ENCODE measurements at places on chromosomes 13 and 19.

DNA sequence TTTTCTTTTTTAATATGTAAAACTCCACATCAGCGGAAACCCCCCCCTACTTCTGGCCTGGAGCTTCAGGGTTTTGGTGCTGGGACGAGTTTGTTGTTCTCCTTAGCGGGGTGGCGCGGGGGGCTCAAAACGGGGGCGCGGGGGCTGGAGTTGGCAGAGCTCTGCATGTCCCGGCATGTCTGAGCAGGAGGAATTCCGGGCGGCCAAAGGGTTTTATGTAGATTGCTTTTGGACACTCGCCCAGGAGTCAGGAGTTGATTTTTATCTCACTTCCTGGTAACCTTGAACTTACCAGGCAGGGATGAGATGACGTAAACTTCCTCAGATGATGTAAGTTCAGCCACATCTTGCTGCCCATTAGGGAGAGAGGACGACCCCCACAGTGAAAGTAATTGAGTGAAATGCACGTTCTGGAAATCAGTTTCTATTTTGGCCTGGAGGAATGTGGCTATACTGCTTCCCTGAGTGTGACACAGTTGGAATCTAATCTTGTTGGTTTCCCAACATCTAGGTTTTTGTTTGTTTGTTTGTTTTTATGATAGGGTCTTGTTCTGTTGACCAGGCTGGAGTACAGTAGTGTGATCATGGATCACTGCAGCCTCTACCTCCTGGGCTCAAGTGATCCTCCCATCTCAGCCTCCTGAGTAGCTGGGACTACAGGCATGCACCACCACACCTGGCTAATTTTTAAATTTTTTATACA lies 21.0 kb upstream of the GDF15 start:
- no peak for DNase-seq

DNA sequence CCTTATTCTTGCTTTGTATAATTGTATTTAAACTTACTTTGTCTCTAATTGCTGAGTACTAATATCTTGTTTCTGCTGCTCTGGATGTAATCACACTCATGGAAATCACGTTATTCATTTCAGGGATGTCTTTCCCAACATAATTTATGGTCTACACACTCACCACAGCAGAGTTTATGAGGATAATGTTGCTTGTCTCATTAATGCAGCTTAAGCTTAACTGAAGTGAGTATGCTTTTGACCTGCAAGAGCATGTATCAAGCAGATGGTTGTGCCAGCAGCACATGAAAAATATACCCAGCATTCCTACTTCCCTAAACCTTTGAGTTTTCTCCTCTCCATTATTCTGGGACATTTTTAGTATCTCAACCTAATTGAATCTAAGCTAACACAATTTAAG lies 1080.9 kb downstream of the SLITRK5 start:
- no peak for DNase-seq

DNA sequence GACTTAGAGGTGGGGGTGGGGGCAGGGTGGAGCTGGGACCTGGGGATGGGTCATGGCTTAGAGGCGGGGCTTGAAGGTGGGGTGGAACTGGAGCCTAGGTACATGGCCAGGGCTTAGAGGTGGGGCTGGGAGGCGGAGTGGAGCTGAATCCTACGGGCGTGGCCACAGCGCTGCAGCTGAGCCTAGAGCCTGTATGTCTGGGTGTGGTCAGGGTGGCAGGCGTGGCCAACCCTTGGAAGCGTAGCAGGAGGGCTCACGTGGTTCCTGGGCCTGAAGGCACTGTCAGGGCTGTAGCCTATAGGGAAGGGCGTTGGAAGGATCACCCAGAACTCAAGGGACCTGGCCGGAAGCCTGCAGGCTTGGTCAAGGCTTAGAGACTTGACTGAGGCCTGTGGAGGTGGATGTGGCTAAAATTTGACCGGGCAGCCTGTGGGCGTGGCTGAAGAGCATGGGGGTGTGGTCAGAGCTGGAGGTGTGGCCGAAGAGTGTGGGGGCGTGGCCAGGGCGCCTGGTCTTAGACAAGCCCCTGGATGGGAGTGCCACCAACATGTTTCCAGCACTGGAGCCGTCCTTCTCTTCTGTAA lies 24.3 kb downstream of the COLGALT1 start:
- no peak for DNase-seq

GRCh38 chr19:55173186-55173713 lies 6.8 kb upstream of the DNAAF3 start:
- DNase-seq: no peak

DNA sequence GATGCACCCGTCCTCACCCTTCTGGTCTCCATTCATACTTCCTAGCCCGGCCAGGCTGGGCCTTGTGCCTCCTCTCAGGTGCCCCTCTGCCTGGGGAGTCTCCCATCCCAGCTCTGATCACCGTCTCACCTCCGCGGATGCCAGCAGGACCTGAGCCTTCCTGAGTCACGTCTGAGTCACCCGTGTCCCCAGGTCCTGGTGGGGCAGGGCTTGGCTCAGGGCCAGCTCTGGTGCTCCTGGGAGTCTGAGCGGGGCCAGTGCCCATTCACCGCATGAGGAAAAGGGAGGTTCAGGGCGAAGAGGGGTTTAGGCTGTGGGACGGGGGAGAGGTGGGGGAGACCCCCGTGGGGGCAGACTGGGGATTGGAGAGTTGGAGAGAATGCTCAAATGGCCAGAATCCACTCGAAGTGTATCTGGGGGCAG lies 593 bp downstream of the ATP8B3 start:
- DNase-seq: no peak

DNA sequence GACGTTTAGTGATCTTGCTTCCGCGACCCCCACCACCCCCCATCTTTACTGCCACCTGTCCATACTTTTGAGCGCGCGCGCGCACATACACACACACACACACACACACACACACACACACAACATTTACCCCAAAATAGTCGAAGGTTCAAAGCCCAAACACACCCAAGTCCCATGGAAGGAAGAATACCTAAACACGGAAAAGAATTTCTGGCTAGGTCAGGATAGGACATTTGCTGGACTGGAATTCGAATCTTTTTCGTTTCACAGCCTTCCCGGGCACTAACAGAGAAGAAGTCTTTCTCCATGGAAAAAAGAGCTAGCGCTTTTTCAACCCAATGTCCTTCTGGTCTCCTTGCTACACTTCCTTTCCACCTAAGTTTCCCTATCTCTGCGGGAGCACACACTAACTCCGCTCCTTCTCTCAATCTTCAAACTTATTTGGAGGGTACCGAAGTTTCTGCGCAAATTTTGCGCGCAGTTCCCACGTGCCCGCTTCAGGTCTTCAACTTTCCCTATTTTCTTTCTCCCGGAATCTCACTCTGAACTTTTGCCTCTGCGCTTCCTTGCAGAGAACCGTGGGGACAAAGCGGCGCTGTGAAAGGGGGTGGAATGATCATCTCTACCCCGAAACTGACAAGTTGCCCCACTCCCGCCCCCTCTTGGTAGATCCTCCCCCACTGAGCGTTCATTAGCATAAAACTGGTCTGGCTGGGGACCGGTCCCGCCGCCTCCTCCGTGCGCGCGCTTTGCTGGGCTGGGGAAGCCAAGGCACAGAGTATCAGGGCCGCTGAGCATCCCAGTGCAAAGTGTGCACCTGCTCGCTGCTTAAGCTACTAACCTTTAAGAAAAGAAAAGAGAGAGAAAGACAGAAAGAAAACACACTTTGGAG lies 2.7 kb downstream of the DACH1 start:
- no peak for DNase-seq

DNA sequence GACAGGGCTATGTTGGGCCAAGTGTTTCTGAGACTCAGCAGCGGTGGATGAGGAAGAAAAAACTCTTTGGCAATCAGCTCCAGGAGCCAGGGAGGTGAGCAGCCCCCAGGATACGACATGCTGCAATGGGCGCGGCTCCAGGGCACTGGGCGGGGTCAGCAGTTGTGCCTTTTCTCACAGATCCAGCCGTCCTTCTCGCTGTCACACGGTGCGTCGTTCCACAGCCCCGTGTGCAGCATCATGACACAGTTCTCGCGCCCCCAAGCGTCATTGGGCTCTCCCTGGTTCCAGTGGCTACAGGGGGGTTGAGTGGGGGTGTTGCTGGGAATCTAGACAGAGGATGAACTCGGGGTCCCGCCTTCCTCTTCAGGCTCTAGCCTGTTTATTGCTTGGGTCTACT lies 2.7 kb downstream of the CLEC4G start:
- DNase-seq: no peak

DNA sequence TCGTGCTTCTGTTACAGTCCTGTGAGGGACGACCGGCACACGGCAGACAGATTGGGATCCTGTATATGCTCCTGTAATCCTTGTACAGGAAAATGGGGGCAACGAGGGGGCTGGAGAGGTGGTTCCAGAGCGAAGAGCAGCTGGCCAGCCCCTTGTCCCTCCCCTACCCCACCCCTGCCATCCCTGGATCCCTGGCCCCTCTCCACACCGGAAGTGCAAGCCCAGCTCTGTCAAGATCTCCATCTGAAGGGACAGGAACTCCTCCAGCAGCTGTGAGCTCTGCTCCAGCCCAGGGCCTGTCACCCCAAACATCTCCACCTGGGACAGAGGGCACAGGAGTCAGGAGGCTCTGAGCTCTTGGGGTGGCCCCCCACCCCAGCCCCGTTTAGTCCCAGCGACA lies 5.5 kb upstream of the CCER2 start:
- DNase-seq: no peak

Measured in CD4-positive, alpha-beta memory T cell (primary cell).